CD4-positive, alpha-beta T cell treated with Interleukin-15 for 1 hour (primary cell): ENCODE measurements at places on chromosomes 5 and 9.
A peak's percentile ranks its signal among the peaks of the same experiment; 100 is the strongest.

DNA sequence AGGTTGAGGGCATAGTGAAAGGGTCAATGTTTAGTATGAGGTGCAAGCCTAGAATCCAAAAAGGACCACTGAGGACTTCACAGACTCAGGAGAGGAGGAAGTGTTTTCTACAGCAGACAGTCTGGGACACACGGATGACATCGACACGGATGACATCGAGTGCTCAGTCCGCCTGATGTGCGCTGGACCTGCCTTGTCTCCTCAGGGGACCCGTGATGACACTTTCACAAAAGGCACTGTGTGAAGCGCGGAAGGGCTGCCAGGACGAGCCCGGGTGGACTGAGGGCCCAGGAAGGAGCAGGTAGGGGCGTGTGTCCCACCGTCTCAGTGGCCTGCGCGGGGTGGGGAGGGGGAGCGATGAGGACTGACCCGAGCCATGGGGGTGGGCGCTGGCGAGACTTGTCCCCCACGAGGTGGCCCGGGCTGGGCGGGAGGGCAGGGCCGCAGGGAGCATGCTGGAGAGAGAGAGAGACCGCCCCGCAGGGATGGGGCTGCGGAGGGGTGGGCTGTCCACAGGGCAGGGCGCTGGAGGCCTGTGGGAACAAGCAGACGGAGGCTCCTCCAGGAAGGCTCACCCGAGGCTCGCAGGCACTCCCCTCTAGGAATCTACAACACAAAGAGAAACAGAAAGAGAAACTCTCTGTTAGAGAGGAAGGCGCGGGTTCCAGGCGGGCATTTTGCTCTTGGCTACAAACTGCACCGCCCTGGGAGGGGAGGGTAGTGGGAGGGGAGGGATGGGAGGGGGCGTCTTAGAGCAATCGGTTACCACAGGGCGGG is 54.9 kb downstream of the USP20 start:
- DNase-seq: peak; percentile 77

DNA sequence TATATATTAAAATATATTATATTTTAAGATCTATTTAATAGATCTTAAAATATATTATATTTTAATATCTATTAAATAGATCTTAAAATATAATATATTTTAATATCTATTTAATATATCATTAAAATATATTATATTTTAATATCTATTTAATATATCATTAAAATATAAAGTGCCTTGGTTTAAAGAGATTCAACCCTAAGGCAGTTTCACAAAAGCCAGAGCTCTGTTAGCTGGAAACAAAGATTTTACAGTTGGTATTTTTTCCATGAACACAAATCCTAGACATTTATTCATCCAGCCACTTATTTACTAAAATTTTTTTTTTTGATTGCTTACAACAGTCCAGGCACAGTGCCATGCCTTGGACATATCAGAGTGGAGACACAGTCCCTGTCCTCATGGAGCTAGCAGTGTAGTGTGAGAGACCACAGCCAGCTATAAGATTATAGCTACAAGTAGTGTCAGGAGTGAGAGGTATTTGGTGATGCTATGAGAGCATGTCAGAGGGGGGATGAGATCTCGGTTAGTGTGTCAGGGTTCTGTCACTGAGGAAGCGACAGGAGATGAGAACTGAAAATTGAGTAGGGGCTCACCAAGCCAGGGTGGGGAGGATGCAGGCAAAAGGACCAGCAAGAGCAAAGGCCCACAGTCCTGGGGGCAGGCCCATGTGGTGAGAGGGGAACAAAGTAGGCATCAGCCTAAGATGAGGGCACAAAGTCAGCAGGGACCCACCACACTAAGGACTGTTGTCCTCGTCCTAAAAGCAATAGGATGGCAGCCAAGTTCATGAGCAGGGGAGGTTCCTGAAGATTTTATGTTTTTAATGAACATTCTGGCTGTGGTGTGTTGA is 74.5 kb downstream of the FBXO38 start:
- DNase-seq: no peak

DNA sequence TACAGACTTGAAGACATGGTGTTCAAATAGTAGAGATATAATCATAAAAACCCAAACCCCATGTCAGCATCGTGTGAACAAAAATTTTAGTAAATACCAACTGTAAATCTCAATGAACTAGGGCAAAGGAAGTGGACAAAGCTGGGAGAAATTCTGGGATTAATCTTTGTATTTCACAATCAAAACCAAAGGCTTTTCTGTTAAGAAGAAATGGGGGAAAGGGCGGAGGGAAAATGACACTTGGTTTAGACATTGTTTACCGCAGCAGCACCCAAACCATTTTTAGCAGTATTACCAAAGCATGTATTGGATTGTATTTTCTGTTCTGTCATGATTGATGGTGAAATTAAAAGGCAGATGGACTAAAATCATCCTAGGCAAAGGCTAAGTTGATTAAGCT is 134.2 kb upstream of the PRSS3 start:
- DNase-seq: no peak

DNA sequence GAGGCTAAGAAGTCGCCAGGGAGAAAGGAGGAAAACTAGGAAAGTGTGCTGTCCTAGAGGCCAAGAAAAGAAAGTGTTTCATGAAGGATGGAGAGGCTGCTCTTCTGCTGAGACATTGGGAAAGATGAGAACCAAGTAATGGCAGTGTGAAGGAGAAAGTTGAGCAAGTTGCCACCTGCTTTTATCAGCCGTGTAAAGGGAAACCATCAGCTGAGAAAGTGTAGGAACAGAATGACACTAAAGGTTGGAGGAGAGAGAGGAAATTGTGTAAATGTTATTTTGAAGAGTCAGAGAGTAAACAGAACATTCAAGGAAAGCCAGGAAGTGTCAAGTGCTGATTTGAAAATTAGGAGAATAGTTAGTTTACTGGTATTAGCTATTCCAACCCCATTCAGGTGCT is 125.0 kb downstream of the CEMIP2 start:
- no peak for DNase-seq

DNA sequence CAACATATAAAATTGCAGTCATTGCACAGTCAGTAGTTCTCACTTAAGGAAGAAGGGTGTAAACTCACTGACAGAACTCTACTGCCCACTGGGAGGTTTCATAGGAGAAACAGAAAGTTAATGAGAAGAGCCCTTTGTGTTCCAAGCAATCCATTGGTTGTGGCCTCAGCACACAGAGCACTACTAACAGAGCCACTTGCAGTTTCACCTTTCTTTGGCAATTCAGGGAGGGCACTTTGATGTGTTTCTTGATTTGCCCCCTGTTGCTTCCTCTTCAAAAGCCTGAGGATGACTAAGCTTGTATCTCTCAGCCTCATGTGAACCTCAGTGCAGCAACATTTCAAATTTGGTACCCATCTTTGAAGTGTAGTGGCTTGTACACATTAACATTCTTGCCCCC is 409.4 kb downstream of the DMRTA1 start:
- DNase-seq: no peak

- no peak for DNase-seq
Observed at GRCh38 chr9:127489471-127490115, 38.3 kb downstream of the LRSAM1 start.

DNA sequence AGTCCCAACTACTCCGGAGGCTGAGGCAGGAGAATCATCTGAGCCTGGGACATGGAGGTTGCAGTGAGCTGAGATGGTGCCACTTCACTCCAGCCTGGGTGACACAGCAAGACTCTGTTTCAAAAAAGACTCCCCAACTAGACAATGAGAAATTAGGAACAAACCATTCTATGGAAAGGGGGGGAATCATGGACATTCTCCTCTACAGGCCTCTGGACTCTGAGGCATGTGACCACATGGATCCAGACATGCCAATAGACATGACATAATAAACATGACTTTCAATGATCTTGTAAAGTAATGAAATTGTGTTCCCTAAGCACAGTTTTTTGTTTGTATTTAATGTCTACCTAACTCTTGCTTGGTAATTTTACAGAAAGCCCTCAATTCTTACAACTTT is 8.8 kb downstream of the HOMER1 start:
- DNase-seq: no peak

DNA sequence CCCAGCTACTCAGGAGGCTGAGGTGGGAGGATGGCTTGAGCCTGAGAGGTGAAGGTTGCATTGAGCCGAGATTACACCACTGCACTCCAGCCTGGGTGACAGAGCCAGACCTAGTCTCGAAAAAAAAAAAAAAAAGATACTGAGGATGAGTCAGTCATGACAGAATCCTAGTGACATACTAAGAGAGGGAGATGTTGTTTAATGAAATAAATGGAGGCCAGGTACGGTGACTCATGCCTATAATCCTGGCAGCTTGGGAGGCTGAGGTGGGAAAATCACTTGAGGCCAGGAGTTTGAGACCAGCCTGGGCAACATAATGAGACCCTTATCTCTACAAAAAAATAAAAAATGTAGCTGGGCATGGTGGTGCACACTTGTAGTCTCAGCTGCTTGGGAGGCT is 107.2 kb downstream of the ZFAND5 start:
- DNase-seq: no peak

DNA sequence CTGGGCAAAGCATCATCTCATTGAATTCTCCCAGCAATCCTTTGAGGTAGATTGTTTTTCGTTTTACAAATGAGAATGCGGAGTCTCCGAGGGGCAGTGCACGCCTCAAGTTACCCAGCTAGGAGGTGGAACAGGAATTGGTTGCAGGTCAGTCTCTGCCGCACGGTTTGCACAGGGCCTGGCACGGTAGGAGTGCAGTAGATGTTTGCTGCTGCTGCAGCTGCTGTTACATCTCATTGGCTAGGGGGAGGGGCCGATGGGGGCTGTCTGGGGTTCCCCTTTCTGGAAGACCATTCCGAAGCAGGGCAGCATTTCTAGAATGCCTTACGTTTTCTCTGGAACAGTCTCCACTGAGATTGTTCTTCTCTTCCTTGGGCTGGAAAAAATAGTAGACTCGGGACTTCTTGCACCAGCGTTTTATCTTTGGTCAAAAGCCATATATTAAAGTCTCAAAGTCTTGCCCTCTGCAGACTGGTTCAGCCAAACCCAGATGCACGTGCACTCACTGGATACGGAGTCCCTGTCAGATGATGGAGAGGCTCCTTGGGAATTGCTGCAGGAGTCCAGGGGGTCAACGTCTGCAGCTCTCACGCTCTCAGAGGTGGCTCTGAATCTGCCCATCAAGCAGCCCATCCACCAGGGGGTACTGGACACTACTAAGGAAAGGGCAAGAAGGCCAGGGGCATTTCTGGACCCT is 1.2 kb downstream of the USP20 start:
- peak; percentile 61 for DNase-seq

DNA sequence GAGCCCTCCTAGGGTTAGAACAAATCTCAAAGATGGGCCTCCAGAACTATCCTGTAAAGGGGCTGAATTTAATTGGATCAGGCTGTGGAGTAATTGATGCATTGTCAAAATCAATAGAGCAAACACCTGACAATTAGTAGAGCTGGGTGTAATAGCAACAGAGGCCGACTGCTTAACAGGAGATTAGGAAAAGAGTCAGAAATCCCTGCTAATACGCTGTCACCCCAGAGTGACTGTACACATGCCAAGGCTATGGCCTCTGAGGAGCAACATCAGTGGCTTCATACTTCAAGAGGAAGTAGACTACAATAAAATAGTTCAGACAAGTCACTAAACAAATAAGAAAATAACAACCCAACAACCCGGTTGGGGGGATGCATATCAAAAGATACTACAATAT is 18.7 kb upstream of the GRPEL2 start:
- no peak for DNase-seq

- no peak for DNase-seq
Observed at GRCh38 chr5:149748471-149749094, 18.5 kb downstream of the PPARGC1B start.

DNA sequence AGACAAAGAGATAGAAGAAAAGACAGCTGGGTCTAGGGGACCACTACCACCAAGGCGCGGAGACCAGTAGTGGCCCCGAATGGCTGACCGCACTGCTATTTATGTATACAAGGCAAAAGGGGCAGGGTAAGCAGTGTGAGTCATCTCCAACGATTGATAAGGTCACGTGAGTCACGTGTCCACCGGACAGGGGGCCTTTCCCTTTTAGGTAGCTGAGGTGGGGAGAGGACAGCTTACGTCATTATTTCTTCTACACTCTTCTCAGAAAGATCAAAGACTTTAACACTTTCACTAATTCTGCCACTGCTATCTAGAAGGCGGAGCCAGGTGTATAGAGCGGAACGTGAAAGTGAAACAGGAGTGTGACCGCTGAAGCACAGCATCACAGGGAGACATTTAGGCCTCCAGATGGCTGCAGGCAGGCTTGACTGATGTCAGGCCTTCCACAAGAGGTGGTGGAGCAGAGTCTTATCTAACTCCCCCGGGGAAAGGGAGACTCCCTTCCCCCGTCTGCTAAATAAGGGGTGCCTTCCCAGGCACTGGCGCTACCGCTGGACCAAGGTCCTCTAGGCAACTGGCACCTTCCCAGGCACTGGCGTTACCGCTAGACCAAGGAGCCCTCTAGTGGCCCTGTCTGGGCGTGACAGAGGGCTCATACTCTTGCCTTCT is 6.1 kb upstream of the PRR16 start:
- peak; percentile 69 for DNase-seq

- DNase-seq: no peak
Observed at GRCh38 chr5:71569748-71570509, 17.2 kb upstream of the MCCC2 start.

GRCh38 chr9:107172160-107172978 is 110.7 kb upstream of the RAD23B start:
- DNase-seq: peak; percentile 39

DNA sequence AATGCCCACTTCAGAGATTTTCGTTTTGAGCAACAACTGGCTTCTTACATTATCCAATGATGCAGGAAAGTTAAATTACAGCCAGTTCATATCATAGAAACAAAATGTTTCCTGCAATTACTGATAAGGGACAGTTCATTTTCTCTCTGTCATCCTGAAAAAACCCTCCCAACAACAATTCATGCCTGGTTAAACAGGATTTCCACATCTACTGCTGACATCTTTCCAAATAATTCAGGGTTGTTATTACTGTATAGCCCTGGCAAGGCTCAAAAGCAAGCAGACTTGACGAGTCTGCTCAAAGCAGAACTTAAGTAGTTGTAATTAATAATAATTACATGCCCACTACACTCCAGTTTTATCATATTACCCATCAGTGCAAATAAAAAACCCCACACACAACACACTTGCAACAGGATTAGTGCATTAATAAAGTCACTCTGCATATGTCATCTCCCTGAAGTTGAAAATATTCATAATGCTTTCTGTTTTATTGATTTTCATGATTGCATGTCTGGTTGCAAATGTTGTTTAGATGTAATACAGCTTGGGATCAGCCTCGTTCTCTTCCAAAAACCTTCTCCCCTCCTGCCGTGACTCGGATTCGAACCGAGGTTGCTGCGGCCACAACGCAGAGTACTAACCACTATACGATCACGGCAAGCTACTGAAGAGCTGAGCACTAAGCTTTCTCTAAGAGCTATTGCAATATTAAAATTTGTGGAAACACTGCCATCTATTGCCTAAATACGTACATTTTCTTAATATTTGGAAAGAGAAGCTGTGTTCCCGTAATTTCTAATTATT is 119.6 kb upstream of the NFIB start:
- DNase-seq: no peak

- DNase-seq: no peak
Observed at GRCh38 chr5:137595396-137596079, 96.4 kb upstream of the SPOCK1 start.
